ENCODE measurements at places on chromosomes 3 and 15. TPM values are rescaled to one million over a fixed set of nuclear protein-coding genes. Genes with fewer than 3 reads are reported as not detected.

LRTM1 gene
- not detected for total RNA-seq

DLL4 gene
- not detected for total RNA-seq

RLBP1 gene
- not detected for total RNA-seq

GOLGA6D gene
- total RNA-seq, result not detected

TRMT10C gene
- total RNA-seq, result 57.4 TPM

ASB14 gene
- total RNA-seq, result not detected

COL8A1 gene
- total RNA-seq, result not detected

USP13 gene
- total RNA-seq, result 13.8 TPM

NOX5 gene
- not detected for total RNA-seq
